Cerebellar nuclear complex (tissue), 1 donor: ENCODE measurements at places on chromosomes 7 and 10.

- no peak for DNase-seq
Measured at GRCh38 chr7:76364198-76364584, 5.4 kb upstream of the YWHAG start.

DNA sequence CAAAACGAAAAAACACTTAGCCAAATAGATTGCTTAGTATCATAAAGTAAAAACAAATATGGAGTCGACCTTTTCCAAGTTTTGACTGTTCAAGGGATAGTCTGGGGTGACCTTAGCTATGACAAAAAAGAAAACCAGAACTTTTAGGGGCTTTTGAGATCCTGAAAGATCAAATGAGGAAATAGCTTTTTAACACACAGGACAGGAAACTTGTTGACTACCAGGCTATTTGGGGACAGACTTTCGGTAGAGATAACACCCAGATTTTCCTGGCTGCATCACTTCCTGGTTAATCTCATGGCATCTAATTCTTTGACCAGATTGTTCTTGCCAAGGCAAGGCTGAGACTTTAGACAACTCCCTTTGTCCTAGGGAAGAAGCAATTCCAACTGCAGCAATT is 34.5 kb upstream of the EGR2 start:
- no peak for DNase-seq

DNA sequence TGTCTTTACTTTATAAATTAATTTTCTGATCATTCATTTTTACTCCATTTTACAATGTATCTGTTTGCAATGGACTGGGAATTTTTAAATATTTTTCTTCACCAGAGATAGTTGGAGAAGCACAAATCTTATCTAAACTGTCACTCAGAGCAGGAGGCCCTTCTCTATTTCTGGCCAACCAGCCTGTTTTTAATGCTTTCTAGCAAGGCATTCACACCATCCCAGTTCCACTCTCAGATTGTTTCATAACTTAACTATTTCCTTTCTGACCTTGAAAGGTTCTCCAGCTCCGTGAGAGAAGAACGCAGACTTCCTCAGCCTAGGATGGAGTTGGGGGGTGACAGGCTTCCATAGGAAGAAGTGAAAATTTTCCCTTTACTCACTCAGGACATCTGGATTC is 155.8 kb downstream of the SKIDA1 start:
- no peak for DNase-seq

GRCh38 chr10:129865960-129866359 is 98.1 kb downstream of the EBF3 start:
- DNase-seq = no peak

DNA sequence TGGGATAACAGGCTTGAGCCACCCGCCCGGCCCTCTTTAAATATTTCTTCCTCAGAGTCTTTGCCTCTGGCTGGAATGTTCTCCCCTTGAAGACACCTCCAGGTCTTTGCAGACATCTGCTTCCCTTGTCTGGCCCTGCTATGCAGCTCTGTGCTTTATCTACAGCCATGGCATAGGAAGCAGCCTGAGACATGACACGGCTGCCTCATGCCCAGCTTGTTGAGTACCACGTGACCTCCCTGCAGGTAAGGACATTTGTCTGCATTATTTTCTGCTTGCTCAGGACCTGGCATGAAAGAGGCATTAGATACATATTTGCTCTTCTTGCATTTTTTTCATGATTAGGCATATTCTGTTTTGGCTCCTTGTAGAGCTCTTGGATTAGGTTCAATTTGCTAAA is 113.8 kb upstream of the KLF6 start:
- no peak for DNase-seq

DNA sequence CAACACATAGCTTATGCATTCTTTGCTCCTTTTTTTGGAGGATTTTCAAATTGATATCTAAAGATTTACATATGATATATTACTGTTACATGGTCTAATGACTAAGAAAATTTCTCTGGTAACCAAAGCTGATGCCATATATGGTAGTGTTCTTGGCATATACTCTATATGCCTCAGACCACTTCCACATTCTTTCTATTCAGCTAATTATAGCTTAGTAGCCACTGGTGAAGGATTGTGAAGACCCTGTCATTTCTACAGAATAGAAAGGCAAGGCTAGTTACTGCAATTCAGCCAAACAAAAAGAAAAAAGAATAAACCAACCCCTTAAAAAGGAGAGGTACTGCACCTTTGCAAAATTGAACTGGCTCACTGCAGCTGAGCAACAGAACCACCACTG is 3.7 kb downstream of the PURB start:
- no peak for DNase-seq

GRCh38 chr10:2137549-2138174 is 400.3 kb upstream of the ADARB2 start:
- no peak for DNase-seq

- no peak for DNase-seq
Measured at GRCh38 chr10:9823268-9823930, 1194.3 kb upstream of the CELF2 start.

DNA sequence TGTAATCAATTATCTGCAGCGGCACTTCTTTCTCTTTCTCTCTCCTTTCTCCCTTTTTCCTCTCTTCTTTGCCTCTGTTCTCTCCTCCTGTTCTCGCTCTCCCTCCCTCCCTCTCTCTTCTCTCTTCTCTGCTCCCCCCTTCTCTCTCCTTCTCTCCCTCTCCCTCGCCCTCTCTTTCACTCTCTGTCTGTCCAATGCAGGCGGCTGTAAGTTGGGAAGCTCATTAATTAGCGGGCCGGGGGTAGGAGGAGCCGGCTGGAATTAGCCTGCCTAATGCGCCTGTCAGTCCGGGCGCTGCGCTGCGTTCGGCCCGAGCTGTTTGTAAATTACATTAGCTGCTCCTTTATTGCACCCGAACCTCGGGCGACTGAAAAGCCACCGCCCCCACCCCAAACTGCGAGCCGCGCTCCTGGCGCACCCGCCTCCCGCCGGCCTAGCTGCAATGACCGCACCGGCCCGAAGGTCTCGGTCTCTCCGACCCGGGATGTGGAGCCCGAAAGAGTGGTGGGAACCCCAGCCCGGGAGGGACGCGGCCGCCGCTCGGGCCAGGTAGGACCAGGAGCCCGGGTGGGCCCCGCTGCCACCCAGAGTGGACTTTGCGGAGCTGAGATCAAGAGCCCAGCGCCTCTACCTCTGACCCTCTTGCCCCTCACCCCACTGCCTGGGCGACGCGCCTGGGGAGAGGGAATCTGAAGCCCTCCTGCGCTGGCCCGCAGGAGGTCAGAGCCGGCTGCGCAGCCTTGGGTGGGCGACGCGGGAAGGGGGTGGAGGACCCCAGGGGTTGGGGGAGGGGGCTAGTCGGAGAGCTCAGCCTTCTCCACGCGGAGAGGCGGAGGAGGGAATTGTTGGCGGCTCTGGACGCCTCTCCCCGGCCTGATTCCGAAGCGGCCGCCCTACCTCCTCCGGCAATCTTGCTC is at the start of gene LBX1:
Gene LBX1 (minus strand): TSS at position 198 of the 917 bp plus-strand sequence. CDS start 648 bp downstream, outside the sequence.
- DNase-seq = no peak

DNA sequence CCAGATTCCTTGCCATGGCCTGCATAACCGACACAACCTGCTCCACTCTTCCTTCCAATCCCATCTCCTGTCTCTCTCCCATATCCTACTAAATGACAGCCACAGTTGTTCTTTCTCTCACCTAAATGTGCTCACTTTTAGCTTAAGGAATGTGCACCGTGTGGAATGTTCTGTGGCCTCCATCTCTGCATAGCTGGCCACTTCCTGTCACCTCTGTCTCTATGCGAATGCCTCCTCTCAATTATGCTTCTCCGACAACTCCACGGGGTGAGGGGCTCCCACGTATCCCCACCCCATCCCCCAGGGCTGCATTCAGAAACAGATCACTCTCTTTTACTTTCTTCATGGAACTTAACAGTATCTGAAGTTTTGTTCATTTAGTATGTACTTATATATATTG is 110.7 kb downstream of the RAB18 start:
- DNase-seq = no peak

- no peak for DNase-seq
Measured at GRCh38 chr10:47026301-47027107, 115.3 kb downstream of the PTPN20 start.

GRCh38 chr10:18351421-18351820 is 211.2 kb downstream of the CACNB2 start:
- DNase-seq = no peak

GRCh38 chr10:42933448-42934340 is 143.2 kb upstream of the RET start:
- DNase-seq = no peak

GRCh38 chr10:129394518-129395328 is 72.3 kb upstream of the MGMT start:
- no peak for DNase-seq

DNA sequence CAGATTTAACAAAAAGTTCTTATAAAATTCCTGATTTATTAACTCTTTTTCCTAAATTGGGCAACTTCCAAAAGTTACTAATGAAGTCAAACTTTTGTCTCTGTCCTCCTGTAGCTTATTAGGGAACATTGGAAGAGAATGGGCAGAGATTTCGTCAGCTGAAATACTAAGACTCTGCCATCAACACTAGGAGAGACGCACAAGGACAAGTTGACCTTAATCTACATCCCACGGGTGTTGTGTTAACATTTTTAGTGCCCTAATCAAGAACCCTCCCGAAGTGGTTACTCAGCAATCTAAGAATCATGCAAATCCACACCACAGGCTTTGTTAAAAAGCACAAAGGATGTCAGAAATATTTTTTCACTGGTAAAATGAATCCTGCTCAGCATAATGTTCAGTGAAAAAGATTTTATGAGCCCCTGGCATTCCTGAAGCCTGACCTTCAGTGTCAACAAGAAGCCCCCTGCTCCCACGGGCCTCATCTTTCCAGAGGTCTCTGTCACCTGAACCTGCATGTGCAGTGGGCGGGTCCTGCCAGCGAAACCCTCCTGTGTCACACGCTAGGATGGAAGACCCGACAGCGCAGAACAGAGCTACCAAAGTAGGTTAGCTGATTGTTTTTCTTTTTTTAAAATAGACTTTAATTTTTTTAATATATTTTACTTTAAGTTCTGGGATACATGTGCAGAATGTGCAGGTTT is 70.6 kb upstream of the AKR1E2 start:
- DNase-seq = no peak

- DNase-seq = no peak
Measured at GRCh38 chr7:33882950-33883670, 22.2 kb upstream of the BMPER start.

- no peak for DNase-seq
Measured at GRCh38 chr10:124062390-124062789, 31.0 kb downstream of the CHST15 start.
